K562 (cell line): ENCODE measurements at places on chromosomes 1 and 21. TPM values are rescaled to one million over a fixed set of nuclear protein-coding genes. Genes with fewer than 3 reads are reported as not detected.

- peak; percentile 47 for DNase-seq
Observed at GRCh38 chr21:46442938-46443337, 15.8 kb upstream of the DIP2A start.

Gene FAM177B
- not detected in 2 replicates for total RNA-seq

DNA sequence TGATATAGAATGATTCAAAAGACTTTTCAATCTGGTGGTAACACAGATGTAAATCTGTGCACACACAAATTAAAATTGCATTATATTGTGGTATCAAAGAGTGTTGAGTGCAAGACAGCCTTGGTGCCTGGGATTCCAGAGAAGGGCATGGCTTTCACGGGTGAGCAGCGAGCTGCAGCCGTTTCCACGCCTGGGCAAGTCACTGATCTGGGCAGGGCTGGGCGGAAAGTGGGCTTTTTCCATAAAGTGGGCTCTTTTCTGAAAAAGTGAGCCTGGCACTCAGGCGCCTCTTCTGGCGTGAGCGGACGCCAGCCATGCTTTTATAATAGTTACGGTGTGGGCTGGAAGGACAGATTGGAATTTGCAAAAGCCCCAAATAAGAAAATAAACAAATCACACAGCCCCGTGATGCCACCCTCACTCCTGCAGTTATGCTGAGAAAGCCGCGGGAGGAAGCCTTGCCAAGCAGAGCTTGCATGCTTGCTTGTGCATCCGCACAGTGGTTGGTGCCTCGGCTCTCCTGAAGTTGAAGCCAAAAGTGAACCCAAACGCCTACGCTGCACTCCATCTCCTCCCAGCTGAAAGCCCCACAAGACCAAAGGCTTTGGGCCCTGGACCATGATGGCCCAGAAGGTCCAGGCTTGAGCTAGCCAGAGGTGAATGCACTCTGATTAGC, 7.1 kb upstream of the C1orf115 start:
- no peak for DNase-seq

DNA sequence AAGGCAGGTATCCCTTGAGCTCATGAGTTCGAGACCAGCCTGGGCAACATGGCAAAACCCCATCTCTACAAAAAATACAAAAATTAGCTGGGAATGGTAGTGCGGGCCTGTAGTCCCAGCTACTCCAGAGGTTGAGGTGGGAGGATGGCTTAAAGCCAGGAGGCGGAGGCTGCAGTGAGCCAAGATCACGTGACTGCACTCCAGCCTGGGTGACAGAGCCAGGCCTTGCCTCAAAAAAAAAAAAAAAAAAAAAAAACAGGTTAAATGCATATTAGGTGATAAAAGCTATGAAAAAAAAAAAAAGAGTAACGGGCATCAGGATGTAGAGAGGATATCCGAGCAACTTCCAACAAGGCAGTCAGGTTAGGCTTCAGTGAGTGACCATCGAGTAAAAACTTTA, 2.8 kb upstream of the SRRM1 start:
- DNase-seq = no peak
